ENCODE measurements at places on chromosomes 1 and 21. TPM values are rescaled to one million over a fixed set of nuclear protein-coding genes. Genes with fewer than 3 reads are reported as not detected.
A peak's percentile ranks its signal among the peaks of the same experiment; 100 is the strongest.

DNA sequence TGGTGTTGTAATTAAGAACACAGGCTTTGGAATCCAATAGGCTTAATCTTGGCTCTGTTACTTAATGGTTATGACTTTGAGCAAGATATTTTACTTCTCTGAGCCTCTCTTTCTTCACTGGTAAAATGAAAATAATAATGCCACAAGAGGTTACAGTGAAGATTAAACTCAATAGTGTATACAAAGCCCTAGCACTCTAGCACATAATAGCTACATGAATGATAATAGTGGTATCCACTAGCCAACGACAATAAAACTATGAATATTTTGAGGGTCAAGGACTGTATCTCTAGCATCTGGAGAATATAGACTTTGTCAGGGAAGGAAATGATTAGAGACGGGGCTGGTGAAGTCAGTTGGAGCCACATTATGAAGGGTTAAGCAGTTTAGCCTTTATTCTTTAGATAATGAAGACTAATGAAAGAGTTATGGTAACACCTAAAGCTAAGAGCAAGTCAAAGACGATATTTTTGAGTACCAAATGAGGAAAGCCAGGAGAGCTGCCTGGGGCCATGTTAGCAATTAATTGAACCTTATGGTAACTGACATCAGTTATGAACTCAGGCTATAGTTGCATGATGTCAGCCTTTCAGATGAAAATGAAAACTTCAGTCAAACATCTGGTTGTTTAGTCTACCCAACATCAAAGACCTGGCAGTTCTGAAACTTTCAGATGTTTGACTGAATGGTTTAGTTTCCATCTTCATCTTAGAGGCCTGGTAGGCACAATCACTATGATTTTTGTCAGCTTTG, 32.8 kb upstream of the RNF11 start:
- no peaks in the 10 kb centered on the region for H3K4me1 ChIP-seq
- no peak for DNase-seq
- H3K4me3 ChIP-seq = no peak overlapping the region
- H3K27ac ChIP-seq = peak overlapping the region; percentile 7
- no peaks in the 10 kb centered on the region for H3K27me3 ChIP-seq
- H3K36me3 ChIP-seq = no peaks in the 10 kb centered on the region

DNA sequence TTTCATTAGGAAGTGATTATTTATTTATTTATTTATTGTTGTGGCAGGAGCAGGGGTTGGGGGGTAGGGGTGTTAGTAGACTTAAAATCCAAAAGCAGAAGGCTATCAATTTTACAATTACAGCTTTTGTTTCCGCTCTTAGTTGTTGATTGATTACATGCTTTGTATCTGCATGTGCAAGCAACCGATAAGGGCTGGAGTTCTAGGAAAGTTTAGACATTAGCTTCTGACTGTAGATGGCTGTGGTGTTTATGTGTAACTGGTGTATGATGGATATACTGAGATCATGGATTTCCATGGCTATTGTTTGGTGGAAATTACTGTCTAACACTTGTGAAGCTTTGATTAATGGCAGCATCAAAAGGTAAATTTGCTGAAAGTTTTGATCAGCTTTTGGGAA, 2.8 kb downstream of the ST6GALNAC5 start:
- H3K27ac ChIP-seq = no peak overlapping the region
- no peaks in the 10 kb centered on the region for H3K36me3 ChIP-seq
- peaks cover 59% of the 10 kb centered on the region for H3K27me3 ChIP-seq
- no peak for DNase-seq
- H3K4me1 ChIP-seq = peaks cover 27% of the 10 kb centered on the region

DNA sequence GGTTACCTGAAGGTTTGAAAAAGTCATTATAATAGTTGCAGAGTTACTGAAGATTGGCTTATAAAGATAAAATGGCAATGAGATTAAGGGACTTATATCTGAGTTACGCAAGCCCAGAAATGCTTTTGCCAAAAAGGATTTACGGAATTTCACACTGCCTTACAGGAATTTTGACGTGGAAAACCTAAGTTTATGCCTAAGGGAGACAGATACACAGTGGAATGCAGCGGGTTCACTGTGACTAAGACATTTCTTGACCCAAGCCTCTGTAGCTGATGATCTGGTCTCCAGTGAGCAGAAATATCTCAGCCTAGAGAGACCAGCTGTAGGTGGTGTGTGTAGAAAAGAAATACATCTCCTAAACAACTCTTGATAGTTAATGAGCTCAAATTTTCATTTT, 10.1 kb upstream of the EXO1 start:
- H3K36me3 ChIP-seq = no peaks in the 10 kb centered on the region
- H3K27ac ChIP-seq = no peak overlapping the region
- H3K4me1 ChIP-seq = no peaks in the 10 kb centered on the region
- DNase-seq = no peak

DNA sequence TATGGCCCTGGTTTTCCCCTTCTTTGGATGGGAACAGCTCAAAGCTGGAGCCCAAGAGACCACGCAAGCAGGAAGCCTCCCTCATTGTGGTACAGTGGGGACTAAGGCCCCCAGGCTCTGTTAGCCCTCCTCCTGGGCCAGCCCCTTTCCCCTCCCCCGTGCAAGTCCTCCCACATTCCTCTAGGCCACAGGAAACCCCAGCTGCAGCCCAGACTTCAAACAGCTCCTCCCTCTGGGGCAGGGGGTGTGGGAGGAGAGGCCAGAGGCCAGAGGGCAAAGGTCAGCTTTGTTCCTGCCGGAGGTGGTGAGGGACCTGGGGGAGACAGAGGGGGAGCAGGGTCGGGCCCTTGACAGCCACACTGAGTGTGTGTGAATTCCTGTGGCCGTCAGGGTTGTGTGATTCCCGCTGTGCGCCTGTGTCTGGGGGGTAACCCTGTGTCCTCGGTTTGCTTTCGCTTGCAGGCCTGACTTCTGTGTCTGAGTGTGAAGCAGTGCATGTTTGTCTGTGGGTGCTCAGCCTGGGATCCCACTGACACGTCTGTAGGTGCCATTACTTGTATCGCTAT, 3.4 kb upstream of the AHDC1 start:
- peak overlapping the region; percentile 64 for H3K27ac ChIP-seq
- no peak for DNase-seq
- H3K4me3 ChIP-seq = no peak overlapping the region
- H3K27me3 ChIP-seq = no peaks in the 10 kb centered on the region
- peaks cover 74% of the 10 kb centered on the region for H3K4me1 ChIP-seq

GRCh38 chr1:208093754-208094719, 150.1 kb downstream of the PLXNA2 start:
- no peaks in the 10 kb centered on the region for H3K27me3 ChIP-seq
- H3K27ac ChIP-seq = no peak overlapping the region
- H3K4me3 ChIP-seq = no peak overlapping the region
- no peaks in the 10 kb centered on the region for H3K4me1 ChIP-seq

DNA sequence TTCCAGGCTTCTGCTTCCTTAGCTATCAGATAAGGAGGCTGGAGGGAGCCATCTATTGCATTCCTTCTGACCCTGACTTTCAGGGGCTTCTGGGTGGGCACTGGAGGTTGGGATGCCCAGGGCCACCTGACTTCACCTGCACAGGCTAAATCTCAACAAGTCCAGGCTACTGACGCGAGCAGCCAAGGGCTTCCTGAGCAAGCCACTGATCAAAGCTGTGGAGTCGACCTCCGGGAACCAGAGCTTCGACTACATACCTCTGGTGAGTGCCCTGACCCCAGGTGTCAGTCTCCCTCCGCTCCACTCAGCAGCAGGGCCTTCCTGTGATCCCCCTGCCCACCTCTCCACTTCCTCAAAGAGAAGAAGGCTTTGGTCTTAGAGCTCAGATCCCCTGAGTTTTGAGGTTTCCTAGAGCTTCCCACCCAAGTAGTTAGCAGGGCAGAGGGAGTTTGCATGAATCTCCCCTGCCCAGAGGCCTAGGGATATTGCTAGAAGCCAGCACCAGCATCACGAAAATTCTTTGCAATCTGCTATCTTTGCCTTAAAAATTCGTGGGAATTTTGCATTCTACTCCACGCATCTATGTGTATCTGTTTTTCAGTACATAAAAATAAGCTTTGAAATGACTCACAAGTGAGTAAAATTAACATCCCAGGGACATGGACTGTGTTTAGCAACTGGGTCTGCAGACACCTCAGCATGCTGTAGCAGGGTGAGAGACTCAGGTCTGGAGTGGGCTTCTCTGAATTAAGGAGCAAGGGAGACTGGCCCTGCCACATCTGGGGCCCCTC, 61.4 kb downstream of the VWA5B1 start:
- no peaks in the 10 kb centered on the region for H3K36me3 ChIP-seq
- H3K27me3 ChIP-seq = no peaks in the 10 kb centered on the region
- H3K4me1 ChIP-seq = no peaks in the 10 kb centered on the region
- peak; percentile 29 for DNase-seq

DNA sequence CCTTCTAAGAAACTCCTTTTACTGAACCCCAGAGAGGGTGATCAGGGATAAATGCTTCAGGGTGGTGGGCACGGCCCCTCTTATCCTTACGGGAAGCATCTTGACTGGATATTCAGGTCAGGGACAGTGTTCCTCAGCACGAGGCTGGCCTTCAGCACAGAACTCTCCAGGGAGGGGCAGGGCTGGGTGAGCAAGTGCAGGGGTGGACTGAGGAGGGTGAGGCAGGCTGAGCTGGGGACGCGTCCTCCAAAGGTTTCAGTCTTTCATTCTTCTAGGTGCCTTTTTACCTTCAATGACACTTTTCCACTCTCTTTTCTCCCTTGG, 52.3 kb downstream of the RASSF5 start:
- DNase-seq = no peak
- peak overlapping the region; percentile 98 for H3K27ac ChIP-seq
- peak overlapping the region; percentile 56 for H3K4me3 ChIP-seq
- H3K27me3 ChIP-seq = no peaks in the 10 kb centered on the region

GRCh38 chr1:76190749-76191424, 116.3 kb downstream of the ST6GALNAC3 start:
- DNase-seq = no peak
- H3K27ac ChIP-seq = no peak overlapping the region
- no peaks in the 10 kb centered on the region for H3K27me3 ChIP-seq
- no peaks in the 10 kb centered on the region for H3K36me3 ChIP-seq
- H3K4me3 ChIP-seq = no peak overlapping the region
- H3K4me1 ChIP-seq = no peaks in the 10 kb centered on the region

- peaks cover 94% of the 10 kb centered on the region for H3K27me3 ChIP-seq
- H3K27ac ChIP-seq = no peak overlapping the region
- no peak overlapping the region for H3K4me3 ChIP-seq
- no peak for DNase-seq
- peaks cover 34% of the 10 kb centered on the region for H3K4me1 ChIP-seq
Measured at GRCh38 chr1:901108-901859, 22.4 kb upstream of the SAMD11 start.

DNA sequence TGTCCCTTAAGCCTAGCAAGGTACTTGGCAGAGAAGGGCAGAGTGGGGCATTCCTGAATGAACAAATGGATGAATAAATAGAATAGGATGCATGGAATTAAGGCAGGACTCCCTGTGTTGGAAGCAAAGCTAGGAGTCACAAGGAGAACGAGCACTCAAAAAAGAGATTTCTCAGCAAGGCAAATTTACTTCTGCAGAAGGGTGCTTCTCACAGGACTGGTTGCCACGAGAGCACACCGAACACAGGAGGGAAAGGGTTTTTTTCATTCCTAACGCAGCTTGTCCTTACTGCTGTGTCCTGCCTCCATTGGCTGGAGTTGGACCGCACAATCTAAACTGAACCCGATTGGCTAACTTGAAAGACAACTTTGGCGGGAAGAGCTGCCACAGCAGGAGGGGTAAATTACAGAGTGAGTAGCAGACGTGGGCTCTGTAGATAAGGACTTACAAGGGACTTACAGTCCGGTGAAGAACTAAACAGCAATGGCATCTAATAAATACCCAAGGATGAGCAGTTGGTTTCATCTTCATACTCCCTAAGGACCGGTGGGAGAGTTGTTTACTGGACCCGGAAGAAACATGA, 52.4 kb downstream of the KIF26B start:
- H3K36me3 ChIP-seq = no peaks in the 10 kb centered on the region
- no peaks in the 10 kb centered on the region for H3K4me1 ChIP-seq
- no peaks in the 10 kb centered on the region for H3K27me3 ChIP-seq
- no peak overlapping the region for H3K4me3 ChIP-seq
- H3K27ac ChIP-seq = no peak overlapping the region

- no peak overlapping the region for H3K4me3 ChIP-seq
- no peaks in the 10 kb centered on the region for H3K4me1 ChIP-seq
- no peaks in the 10 kb centered on the region for H3K36me3 ChIP-seq
- no peaks in the 10 kb centered on the region for H3K27me3 ChIP-seq
- no peak overlapping the region for H3K27ac ChIP-seq
Measured at GRCh38 chr1:162625679-162626078, 6.6 kb upstream of the DDR2 start.

GRCh38 chr1:180358649-180359048, 128.6 kb downstream of the LHX4 start:
- peaks cover 11% of the 10 kb centered on the region for H3K4me1 ChIP-seq
- H3K27ac ChIP-seq = no peak overlapping the region
- no peaks in the 10 kb centered on the region for H3K27me3 ChIP-seq
- H3K4me3 ChIP-seq = no peak overlapping the region
- H3K36me3 ChIP-seq = no peaks in the 10 kb centered on the region

DNA sequence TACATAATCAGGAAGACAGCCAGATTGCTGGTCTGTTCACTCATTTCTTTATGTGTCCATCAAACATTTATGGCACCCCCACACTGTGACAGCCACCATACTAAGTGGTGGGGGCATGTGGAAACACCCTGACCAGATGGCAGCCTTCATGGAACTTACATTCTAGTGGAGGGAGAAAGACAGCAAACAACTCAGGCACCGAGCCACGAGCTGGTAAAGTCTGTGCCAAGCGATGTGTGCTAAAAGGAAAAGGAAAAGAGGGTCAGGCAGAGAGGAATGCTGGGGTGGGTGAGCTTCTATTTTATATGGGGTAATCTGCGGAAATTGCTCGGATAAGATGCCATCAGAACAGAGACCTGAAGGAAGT, 33.2 kb upstream of the CD2 start:
- H3K4me1 ChIP-seq = no peaks in the 10 kb centered on the region
- no peak overlapping the region for H3K27ac ChIP-seq
- DNase-seq = no peak

DNA sequence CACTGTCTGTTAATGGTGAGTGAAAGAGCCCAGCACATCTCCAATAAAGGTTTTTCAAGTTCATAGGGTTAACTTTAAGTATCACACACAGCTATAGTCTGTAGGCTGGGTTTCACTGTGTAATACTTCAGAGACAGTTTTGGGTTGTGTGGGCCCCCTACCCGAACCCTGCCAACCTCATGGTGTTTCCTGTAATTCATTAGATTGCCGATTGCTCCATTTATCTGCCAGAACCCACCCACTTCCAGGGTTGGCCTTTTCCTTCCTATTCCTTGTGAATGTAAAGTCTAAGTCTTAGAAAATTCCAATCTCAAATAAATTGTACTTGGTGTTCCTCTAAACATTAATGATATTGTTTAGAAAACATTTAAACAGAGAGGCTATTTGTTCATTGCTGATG, 43.6 kb downstream of the CTTNBP2NL start:
- H3K4me3 ChIP-seq = no peak overlapping the region
- no peaks in the 10 kb centered on the region for H3K4me1 ChIP-seq
- DNase-seq = no peak

Gene CASQ1
- 0.91 TPM for total RNA-seq

Gene CD1E
- total RNA-seq = 1.3 TPM

Gene SPRR3
- total RNA-seq = not detected

Gene KCNA3
- 30.9 TPM for total RNA-seq

Gene KRTAP11-1
- total RNA-seq = not detected

Gene AGTRAP
- 64.2 TPM for total RNA-seq

Gene CFHR5
- total RNA-seq = not detected
